ENCODE measurements at places on chromosomes 13 and 19.

GRCh38 chr13:59837101-59837500 lies 326.6 kb downstream of the DIAPH3 start:
- no peak for DNase-seq

- DNase-seq: no peak
These were observed 9.8 kb upstream of the ZSCAN5A start for GRCh38 chr19:56324436-56324835.

GRCh38 chr19:35266520-35267352 lies 2.0 kb upstream of the USF2 start:
- DNase-seq: peak; percentile 76

- no peak for DNase-seq
These were observed 94.7 kb upstream of the PRR20A start for GRCh38 chr13:57045826-57046546.

DNA sequence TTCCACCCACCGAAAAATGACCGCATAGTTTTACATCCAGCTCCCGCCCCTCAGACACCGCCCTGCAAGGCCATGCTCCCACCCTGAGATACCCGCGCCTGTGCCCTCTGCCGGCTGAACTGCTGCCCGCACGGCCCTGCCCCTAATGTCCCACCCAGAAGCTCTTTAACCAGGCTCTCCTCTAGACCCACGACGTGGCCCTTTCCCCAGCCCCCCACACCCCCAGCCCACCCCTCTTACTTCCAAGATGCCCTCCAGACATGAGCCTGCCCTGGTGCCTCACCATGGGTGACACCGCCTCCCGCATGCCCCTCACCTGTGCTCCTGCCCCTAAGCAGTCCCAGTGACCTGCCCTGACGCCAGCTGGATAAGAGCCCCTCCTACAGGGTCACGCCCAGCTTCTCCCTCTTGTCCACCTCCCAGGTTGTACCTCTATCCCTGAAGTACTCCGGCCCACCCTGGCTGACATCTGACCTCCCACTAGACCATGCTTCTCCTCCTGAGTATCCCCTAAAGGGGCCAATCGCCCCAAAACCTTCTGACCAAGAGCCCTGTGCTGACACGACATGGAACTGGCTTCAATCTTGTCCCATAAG lies 51.2 kb downstream of the COLGALT1 start:
- no peak for DNase-seq

- no peak for DNase-seq
These were observed 299.7 kb downstream of the LMO7 start for GRCh38 chr13:75935805-75936204.

DNA sequence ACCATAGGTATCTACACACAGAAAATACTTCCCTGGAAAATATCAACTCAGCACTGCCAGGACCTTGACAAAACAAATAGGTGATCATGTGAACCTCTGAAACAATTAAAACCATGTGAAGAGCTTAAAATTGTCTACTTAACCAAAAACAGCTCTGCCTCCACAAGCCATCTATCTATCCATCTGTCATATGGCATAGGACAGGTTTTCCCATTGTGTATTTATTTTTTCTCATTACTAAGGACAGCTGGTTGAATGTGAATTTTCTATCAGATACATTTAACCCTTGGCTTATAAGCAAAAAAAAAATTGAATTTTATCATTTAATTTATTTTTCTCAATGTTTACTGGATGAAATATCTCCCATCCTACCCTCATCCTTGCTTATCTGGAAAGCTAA lies 279.5 kb downstream of the PCDH9 start:
- DNase-seq: no peak

DNA sequence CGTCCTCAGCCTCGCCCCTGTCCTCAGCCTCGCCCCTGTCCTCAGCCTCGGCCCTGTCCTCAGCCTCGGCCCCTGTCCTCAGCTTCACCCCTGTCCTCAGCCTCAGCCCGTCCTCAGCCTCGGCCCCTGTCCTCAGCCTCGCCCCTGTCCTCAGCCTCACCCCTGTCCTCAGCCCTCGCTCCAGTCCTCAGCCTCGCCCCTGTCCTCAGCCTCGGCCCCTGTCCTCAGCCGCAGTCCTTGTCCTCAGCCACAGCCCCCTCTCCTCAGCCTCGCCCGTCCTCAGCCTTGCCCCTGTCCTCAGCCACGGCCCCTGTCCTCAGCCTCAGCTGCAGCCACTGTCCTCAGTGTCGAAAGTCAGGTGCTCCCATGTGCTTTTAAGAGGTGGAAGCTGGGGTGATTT lies 10.5 kb downstream of the C13orf46 start:
- DNase-seq: peak; percentile 52
